Suppressor macrophage treated with lipopolysaccharide for 4 hours (primary cell): ENCODE measurements at places on chromosomes 7 and 10.
A peak's percentile ranks its signal among the peaks of the same experiment; 100 is the strongest.

DNA sequence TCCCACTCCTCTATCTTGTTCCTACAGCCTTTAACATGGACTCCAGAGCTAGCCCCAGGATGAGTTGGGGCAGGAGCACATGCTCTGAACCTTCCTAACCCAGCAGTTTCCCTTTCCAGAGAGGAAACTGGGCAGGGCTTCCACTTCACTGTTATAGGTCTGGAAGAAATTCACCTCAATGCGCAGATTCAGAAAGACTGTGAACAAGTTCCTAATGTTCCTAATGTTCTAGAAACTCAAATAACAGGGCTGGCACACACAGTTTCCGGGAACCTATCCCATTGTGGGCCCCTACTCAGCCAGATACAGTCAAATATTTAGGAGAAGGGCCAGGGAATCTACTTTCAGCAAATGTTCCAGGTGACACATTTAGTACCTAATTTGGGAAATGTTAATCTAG, 29.7 kb downstream of the ABCC2 start:
- DNase-seq = no peak

DNA sequence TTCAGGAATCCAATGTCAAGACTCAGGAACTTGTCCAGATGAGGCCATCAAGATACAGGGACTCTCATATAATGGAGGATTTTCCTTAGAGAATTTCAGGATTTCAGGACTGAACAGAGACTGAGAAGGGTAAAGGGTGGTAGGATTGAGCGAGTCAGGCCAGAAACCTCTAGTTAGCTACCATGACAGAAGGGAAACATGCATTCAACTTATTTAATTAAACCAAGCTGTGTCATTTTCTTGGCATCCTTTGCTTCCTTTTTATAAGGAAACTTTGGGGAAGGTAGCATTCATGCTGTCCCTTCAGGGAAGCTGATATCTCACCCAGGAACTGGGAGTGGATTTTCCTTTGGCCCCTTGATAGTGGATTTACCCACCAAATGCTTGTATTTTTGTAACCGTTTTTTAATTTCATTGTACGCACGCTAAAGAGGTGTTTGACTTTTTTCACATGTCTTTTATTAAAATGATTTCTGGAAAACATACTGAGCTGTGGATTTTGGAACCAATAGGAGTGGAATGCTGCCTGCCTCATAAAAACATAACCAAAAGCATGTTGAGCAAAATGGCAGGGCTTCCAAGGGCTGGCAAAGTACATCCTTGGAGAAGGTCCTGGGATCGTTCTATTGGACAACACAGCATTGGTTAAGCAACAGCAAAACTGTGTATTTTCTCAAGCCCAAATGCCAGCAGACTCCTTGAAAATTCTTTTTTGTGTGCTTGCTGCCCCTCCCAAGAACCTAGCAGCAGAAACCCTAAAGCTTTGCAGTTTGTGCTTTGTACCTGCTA, 104.5 kb downstream of the CXCL12 start:
- DNase-seq = no peak

GRCh38 chr7:36865019-36865418, 140.7 kb upstream of the AOAH start:
- no peak for DNase-seq

DNA sequence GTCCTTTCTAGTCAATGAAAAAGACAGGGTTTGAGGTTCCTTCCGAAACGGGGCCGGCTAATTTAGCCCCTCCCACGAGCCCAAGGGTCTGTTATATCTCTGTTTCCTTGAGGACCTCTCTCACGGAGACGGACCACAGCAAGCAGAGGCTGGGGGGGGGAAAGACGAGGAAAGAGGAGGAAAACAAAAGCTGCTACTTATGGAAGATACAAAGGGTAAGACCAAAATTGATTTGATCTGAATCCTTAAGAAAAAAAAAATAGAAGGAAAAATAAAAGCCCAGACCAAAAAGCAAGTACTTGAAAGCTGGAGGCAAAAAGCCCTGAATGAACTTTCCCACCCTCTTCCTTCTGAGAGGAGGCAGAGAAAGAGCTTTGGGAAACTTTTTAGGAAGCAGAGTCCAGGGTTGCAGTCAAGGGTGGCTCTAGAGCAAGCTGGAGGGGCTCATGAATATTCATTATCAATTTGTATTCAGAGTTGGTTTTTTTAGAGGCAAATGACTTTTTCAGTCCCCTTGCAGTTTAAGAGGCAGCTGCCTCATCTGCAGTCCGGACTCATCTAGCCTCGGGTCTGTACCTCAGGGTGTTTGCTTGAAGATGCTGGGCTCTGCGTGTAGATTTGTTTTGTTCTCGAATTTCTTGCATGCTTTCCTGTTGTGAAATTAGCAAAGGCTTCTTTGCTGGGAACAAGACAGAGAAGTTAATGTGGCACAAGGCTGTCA, at the start of gene ENTPD1:
TSS of gene ENTPD1 (plus strand) at position 123 of the 721 bp plus-strand sequence. CDS start at position 200, 77 bp downstream.
- DNase-seq = peak; percentile 66

DNA sequence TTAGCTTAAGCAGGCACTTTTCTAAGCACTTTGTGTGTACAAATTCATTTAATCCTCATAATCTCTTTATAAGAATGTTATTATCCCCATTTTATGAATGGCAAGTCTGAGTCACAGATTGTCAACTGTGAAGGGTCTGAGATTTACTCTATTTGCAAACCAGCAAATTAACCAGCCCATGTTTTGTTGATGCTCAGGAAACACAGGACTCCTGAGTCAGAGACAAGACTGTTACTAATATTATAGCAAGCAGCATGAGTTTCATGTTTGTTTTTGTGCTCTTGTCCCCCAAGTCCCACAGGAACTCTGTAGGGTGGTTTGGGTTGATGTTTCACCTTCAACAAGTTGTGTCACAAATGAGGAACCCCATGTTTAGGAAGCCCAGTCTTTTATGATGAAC, 182.0 kb upstream of the PPP1R3A start:
- no peak for DNase-seq

GRCh38 chr10:71159892-71160291, 52.5 kb upstream of the UNC5B start:
- no peak for DNase-seq
